Gastrocnemius medialis (tissue), 4 donors: ENCODE measurements at places on chromosomes 7 and 10. TPM values are rescaled to one million over a fixed set of nuclear protein-coding genes. Genes with fewer than 3 reads are reported as not detected.

Gene FGL2
- 1.7 TPM for total RNA-seq

Gene SLC13A1
- not detected for total RNA-seq

Gene AMPH
- total RNA-seq = 8.3 TPM

Gene TAX1BP1
- total RNA-seq = 110 TPM

Gene FBXO24
- total RNA-seq = not detected

Gene AMZ1
- not detected for total RNA-seq
